Type B pancreatic cell (in vitro differentiated cells): ENCODE measurements at places on chromosomes 12 and 14. TPM values are rescaled to one million over a fixed set of nuclear protein-coding genes. Genes with fewer than 3 reads are reported as not detected.

DNA sequence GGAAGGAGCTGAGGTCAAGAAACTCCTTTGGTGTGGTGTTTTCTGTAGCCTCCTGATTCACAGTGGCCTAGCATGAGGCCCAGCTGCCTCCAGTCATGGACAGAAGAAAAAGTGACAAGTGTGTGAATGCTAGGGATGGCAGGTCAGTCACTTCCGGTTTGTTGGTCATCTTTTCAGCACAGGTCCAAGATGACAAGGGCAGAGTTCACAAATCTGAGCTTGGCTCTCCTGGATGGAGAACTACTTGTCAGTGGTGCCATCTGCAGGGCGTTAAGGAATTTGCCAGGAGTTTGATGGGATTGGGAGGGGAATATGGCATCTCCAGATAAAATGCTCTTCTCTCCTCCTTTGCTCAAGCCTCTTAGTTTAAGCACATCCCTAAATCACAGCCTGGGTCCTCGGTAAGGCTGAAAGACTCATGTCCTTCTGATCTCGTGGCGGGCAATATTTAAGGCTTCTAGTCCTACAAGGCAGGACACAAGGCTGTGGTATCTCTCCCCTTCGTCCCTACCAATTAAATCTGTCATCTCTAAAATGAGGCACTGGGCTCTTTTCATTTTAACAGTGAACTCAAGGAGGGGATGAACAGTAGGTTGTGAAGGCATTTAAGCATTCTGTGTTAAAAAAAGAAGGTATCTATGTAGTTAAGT lies 10.0 kb downstream of the TUBA1B start:
- H3K36me3 ChIP-seq, result peaks cover 4% of the 10 kb centered on the region
- H3K4me3 ChIP-seq, result no peak overlapping the region
- no peak for DNase-seq
- no peak overlapping the region for H3K27ac ChIP-seq

GRCh38 chr12:14313379-14314138 lies 51.9 kb upstream of the ATF7IP start:
- H3K4me3 ChIP-seq, result no peak overlapping the region
- DNase-seq, result no peak
- H3K36me3 ChIP-seq, result no peaks in the 10 kb centered on the region
- no peaks in the 10 kb centered on the region for H3K27me3 ChIP-seq

- H3K36me3 ChIP-seq, result no peaks in the 10 kb centered on the region
- no peak overlapping the region for H3K27ac ChIP-seq
- no peaks in the 10 kb centered on the region for H3K27me3 ChIP-seq
Measured at GRCh38 chr14:43168371-43168925, 1338.6 kb downstream of the FSCB start.

DNA sequence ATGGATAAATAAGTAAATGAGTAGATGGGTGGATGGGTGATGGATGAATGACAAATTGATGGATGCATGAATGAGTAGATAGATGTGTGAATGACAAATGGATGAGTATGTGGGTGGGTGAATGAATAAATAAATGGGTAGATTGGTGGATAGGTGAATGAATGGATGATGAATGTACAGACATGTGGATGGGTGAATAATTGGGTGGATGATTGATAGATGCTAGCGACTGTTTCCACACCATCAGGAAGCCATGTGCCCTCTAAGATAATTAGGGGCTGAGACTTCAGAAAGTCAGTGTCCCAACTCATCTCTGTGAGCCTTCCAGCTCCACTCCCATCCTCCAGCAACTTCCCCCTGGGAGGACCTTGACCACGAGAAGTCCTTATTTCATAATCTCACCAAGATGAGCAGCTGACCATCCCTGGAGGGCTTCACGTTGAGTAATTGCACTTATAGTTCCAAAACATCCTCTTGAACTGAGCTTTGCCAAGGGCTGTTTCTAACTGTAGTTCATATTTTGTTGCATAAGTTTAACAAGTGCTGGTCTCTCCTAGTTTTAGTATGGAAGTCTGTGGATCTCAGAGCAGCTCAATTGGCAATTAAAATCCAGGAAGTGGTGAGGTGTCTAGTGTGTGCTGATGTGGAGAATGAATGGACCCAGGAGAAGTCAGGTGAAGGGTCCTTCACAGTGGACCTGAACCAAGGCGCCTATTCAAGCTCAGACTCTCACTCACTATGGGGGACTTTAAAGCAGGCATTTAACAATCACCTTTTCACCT lies 295.7 kb downstream of the ADGRD1 start:
- H3K4me1 ChIP-seq, result peaks cover 4% of the 10 kb centered on the region
- H3K4me3 ChIP-seq, result no peak overlapping the region
- H3K27ac ChIP-seq, result no peak overlapping the region
- DNase-seq, result no peak
- peaks cover 17% of the 10 kb centered on the region for H3K27me3 ChIP-seq

DNA sequence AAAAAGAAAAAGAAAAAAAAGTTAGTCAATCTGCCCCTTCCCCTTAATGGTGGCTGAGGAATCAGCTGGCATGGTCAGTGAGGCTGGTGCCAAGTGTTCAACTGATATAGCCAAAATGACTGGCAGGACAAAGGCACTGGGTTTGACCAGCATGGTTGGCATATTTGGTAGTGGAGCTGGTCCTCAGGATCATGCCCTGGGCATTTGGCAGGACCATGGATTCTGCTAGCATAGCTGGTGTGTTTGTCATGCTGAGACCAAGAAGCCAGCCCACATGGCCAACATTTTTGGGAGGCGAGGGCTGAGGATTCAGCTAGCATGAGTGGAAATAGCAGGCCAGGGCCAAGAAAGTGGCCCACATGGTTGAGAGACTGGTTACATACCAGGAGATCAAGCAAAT lies 136.5 kb downstream of the FBXL14 start:
- no peak for DNase-seq
- no peak overlapping the region for H3K27ac ChIP-seq
- no peaks in the 10 kb centered on the region for H3K27me3 ChIP-seq

DNA sequence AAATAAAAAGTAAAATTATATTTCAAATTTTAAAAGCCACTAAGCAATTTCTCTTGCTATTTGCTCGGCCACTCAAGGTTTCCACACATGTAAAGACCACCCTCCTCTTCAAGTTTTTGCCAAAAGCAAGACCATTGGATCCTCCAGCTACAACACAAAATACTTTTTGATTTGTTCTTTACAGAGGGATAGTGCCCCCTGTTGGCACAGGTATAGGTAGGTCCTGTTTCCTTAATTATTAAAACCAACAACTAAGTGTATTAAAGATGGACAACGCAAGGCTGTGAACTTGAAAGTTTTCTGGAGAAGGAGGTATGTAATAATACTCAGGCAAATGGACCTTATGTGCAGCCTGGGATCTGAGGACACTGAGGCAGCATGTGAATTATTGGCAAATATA lies 23.8 kb downstream of the ATP6V1D start:
- H3K27ac ChIP-seq, result no peak overlapping the region
- H3K36me3 ChIP-seq, result peaks cover 34% of the 10 kb centered on the region
- no peaks in the 10 kb centered on the region for H3K4me1 ChIP-seq

- no peak overlapping the region for H3K27ac ChIP-seq
- H3K36me3 ChIP-seq, result no peaks in the 10 kb centered on the region
- DNase-seq, result no peak
- no peak overlapping the region for H3K4me3 ChIP-seq
Measured at GRCh38 chr12:114253976-114254778, 151.8 kb downstream of the TBX5 start.

DNA sequence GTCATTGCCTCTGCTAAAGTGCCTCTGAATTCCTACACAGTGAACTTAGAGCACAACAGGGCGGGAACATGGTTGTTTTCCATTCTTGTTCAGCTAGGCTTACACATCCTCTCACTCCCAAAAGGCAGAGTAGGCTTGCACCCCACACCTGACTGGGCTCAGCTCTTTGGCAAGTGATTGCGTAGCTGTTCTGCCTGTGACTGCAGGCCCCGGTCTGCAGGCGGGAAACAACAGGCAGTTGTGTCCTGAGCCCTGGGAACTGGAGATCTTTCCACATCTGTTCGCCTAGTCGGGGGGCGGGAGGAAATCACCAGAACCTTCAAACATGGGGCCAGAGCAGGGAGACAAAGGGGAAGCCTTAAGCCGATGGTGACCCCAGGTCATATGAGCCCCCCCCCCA lies 274.7 kb downstream of the ZFP36L1 start:
- DNase-seq, result no peak
- H3K36me3 ChIP-seq, result peaks cover 8% of the 10 kb centered on the region
- H3K27me3 ChIP-seq, result no peaks in the 10 kb centered on the region
- H3K4me1 ChIP-seq, result peaks cover 81% of the 10 kb centered on the region
- peak overlapping the region; percentile 88 for H3K27ac ChIP-seq

DNA sequence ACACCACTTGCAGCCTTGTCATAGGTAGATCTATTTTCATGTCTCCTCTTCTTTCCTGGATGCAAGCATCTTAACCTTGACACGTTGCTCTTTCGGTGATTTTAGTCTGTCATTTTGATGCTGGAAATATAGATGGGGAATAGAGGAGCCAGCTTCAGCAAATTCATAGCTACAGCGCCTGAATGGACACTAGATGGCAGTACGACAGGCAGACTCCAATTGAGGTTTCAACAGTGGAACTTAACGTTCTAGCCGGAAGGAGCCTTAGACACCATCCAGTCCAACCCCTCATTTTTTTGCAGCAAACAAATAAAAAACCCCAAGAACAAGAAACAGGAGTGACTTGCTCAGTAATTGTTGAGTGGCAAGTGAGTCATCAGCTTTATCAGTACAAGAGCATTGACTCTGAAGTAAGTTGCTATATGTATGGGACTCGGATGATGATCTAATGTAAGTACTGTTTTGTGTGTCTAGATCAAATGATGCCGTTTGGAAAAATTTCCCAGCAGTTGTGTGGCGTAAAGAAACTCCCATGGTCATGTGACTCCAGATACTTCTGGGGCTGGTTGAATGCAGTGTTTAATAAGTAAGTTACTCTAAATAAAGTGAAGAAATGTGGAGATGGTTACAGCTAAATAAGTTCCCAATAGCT lies 9.0 kb downstream of the DMAC2L start:
- no peaks in the 10 kb centered on the region for H3K27me3 ChIP-seq
- no peak overlapping the region for H3K27ac ChIP-seq
- H3K36me3 ChIP-seq, result peaks cover 12% of the 10 kb centered on the region
- DNase-seq, result no peak
- H3K4me3 ChIP-seq, result no peak overlapping the region

DNA sequence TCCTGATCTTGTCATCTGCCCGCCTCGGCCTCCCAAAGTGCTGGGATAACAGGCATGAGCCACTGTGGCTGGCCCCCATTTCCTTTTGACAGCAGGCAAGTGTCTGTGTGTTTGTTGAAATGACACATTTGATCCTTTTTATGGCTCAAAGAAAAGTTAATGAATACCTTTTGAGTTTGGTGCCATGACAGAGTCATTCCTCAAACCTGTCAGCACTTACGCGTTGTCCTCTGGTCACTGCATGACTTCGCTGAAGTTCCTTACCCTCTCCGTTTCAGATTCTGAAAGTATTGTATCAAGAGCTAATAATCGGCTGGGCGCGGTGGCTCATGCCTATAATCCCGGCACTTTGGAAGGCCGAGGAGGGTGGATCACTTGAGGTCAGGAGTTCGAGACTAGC lies 32.4 kb downstream of the NEMF start:
- no peak for DNase-seq
- H3K4me1 ChIP-seq, result no peaks in the 10 kb centered on the region
- no peak overlapping the region for H3K4me3 ChIP-seq
- H3K27ac ChIP-seq, result no peak overlapping the region
- H3K36me3 ChIP-seq, result peaks cover 49% of the 10 kb centered on the region

- H3K27ac ChIP-seq, result no peak overlapping the region
- no peak for DNase-seq
- H3K4me3 ChIP-seq, result no peak overlapping the region
- H3K27me3 ChIP-seq, result no peaks in the 10 kb centered on the region
- H3K4me1 ChIP-seq, result no peaks in the 10 kb centered on the region
- no peaks in the 10 kb centered on the region for H3K36me3 ChIP-seq
Measured at GRCh38 chr12:61857968-61858367, 402.2 kb upstream of the USP15 start.

GRCh38 chr12:72586456-72586855 lies 314.3 kb downstream of the TRHDE start:
- H3K36me3 ChIP-seq, result no peaks in the 10 kb centered on the region
- no peak overlapping the region for H3K27ac ChIP-seq
- no peak for DNase-seq
- H3K27me3 ChIP-seq, result no peaks in the 10 kb centered on the region
- H3K4me3 ChIP-seq, result no peak overlapping the region

DNA sequence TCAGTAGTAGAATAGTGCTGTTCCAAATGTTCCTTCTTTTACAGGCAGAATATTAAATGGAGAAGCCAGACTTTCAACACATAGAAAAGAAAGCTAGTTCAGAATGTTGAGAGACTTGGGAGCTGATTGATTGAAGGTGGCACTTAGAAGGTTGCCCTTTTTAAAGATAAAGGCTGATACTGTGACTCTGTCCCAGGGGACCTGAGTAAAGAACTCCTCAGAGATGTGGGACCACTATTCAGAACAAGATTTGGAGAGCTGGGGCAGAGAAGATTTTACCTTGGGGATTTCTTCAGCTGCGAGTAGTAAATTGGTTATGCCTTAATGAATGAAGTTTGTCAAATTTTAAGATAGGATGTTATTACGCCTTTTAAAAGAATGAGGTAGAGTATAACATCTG lies 21.4 kb upstream of the BTG1 start:
- no peak overlapping the region for H3K27ac ChIP-seq
- no peak overlapping the region for H3K4me3 ChIP-seq
- no peaks in the 10 kb centered on the region for H3K36me3 ChIP-seq

DNA sequence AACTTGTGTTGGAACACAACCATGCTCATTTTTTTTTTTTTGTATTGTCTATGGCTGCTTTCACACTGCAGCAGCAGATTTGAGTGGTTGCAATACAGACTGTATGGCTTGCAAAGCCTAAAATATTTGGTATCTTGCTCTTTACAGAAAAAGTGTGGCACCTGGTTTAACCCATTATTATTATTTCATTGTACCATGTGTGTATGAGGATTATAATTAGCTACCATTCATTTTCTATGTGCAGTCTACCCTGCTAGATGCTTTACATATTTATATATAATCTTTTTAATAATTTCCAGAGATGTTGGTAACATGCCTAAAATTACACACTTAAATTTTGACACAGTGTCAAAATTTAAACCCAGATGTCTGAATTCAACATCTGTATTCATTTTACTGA lies 37.7 kb downstream of the SPATS2 start:
- DNase-seq, result no peak
- H3K27ac ChIP-seq, result no peak overlapping the region
- no peaks in the 10 kb centered on the region for H3K27me3 ChIP-seq

DNA sequence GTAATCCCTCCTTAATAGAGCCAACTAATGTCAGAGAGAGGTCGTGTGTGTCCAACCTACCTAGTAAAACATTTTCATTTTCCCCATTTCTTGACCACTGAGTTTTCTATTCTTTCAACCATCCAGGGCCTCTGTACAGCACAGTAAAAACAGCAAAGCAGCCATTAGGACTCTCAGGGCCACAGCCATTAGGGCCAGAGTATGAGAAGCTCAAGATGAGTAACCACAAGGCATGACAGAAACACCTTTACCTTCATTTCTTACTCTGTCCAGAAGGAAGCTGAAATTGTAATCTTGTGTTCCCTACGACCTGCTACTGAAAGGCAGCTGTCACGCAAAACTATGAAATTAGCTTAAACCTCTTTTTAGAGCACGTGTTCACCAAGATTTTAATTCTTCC lies 2.3 kb downstream of the SPPL3 start:
- DNase-seq, result no peak
- H3K27ac ChIP-seq, result peak overlapping the region; percentile 94
- peaks cover 33% of the 10 kb centered on the region for H3K36me3 ChIP-seq
- peak overlapping the region; percentile 100 for H3K4me3 ChIP-seq
- peaks cover 26% of the 10 kb centered on the region for H3K4me1 ChIP-seq

The CTSG gene
- total RNA-seq, result not detected in 2 replicates

The RAN gene
- 699 and 984 TPM in 2 replicates for total RNA-seq

The KLRD1 gene
- 0.48 TPM in 1 of 2 replicates, not detected in the other for total RNA-seq

The TXNDC16 gene
- total RNA-seq, result 6.3 and 17.2 TPM in 2 replicates

The TMEM121 gene
- total RNA-seq, result 1.4 and 5.5 TPM in 2 replicates

The EIF2S3B gene
- 0.80 and 0.90 TPM in 2 replicates for total RNA-seq

The TMEM30B gene
- total RNA-seq, result 12.2 and 25.3 TPM in 2 replicates

The FSCB gene
- 0.12 TPM in 1 of 2 replicates, not detected in the other for total RNA-seq

The MYL6 gene
- total RNA-seq, result 1,223 and 1,943 TPM in 2 replicates

The ST8SIA1 gene
- 1.7 and 6.3 TPM in 2 replicates for total RNA-seq
